Vagina (tissue), 2 donors: ENCODE measurements at places on chromosomes 6 and 20. TPM values are rescaled to one million over a fixed set of nuclear protein-coding genes. Genes with fewer than 3 reads are reported as not detected.

DNA sequence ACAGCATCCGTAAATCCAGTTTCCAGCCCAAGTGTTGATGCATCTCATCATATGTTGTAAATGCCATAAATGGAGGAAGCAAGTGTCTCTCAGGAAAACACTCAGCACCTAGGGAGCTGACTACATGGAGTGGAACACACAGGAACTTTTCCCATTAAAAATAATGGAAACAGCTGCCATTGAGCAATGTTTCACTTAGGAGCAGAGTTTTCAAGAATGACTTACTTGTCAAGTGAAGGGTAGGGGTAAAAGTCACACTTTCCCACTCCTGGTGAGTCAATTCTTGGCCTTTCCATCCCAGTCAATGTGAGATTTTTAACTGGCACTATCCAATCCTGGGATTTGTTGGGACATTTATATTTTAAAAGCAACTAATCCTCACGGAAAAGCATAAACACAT, 119.4 kb upstream of the ASF1A start:
- DNase-seq, result no peak

The MYH7B gene
- total RNA-seq, result under 0.01 TPM

DNA sequence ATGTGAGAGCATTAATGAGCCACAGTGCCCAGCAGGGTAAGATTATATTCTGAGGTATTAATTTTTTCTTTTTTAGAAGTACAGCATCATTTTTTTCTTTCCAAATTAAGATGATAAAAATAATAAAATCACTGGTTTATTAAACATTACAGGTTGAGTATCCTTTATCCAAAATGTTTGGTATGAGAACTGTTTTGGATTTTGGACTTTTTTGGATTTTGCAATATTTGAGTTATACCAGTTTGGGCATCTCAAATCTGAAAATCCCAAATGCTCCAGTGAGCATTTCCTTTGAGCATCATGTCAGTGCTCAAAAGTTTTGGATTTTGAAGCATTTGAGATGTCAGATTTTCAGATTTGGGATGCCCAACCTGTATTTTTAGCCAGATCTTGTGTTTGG, 44.4 kb downstream of the ENPP1 start:
- DNase-seq, result no peak

DNA sequence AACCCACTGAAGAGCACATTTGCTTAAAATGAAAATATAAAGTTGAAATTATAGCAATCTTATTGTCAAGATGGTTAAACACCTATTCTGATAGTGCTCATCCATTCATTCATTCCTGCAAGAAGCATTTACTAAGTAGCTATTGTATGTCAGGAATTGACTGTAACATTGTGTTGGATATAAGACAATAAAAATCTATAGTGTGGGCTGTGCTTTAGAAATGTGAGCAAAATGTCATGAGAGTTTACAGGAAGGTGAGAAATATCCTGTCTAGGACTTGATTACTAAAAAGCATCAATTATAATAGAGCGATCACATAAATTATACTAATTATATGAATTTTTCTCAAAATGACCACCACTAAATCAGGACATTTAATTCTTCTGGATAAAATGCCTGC, 123.0 kb downstream of the HAO1 start:
- no peak for DNase-seq

The LTA gene
- total RNA-seq, result not detected

GRCh38 chr20:19701429-19701828, 56.6 kb upstream of the RIN2 start:
- no peak for DNase-seq

DNA sequence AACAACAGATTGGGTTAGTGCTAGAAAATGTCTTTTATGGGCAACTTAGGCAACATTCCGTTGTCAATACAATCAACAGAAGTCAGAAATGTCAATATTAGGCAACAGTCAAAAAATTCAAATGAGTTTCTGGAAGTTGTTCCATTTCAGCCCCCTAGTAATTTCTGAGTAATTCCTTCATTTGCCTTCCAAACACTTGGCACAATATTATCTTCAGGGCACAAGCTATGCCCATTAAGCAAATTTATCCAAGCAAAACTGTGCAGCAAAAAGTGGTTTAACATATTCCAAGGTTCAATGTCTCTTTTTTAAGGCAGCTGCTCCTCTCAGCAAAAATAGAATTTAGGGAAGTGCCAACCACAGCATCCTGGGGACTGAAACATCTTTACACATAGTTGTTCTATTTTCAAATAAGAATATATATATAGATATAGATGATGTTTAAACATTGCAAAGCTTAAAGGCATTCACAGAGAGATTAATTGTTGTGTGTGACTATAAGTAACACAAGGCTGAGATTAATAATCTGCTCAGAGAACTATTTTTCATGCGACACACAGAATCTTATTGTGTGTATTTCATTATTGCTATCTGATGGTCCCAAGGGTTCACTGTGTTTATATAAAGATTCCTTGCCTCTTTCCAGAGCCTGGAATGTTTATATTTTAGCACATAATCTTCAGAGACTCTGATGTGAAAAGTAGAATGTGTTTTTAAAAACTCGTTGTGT, 75.2 kb upstream of the ADTRP start:
- DNase-seq, result no peak

- DNase-seq, result no peak
Observed at GRCh38 chr20:35643045-35643444, 21.7 kb downstream of the CPNE1 start.

GRCh38 chr6:166023273-166023989, 144.2 kb downstream of the TBXT start:
- DNase-seq, result no peak

The CST9 gene
- total RNA-seq, result not detected

GRCh38 chr6:141736104-141736503, 396.6 kb upstream of the GJE1 start:
- DNase-seq, result no peak

- no peak for DNase-seq
Observed at GRCh38 chr6:30171677-30172471, 8.5 kb downstream of the TRIM15 start.

DNA sequence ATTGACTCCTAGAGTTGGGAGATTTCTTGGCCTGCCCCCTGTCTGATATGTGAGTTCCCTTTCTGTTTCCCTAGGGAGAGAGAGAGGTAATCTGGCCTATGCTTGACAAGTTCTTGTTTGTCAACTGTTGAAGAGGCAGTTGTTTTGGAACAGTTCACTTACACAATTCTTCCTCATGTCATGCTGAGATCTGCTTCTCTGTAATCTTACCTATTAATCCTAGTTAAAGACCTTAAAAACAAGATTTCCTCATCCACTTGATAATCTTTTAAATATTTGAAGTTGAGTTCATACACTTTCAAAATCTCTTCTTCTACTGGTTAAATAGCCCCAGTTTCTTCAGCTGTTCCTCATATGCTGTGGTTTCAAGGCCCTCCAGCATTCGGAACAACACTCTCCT, 89.9 kb downstream of the FIG4 start:
- no peak for DNase-seq

- no peak for DNase-seq
Observed at GRCh38 chr6:70258483-70258882, 44.4 kb downstream of the COL9A1 start.

- DNase-seq, result no peak
Observed at GRCh38 chr6:142695016-142695415, 250.0 kb downstream of the HIVEP2 start.

DNA sequence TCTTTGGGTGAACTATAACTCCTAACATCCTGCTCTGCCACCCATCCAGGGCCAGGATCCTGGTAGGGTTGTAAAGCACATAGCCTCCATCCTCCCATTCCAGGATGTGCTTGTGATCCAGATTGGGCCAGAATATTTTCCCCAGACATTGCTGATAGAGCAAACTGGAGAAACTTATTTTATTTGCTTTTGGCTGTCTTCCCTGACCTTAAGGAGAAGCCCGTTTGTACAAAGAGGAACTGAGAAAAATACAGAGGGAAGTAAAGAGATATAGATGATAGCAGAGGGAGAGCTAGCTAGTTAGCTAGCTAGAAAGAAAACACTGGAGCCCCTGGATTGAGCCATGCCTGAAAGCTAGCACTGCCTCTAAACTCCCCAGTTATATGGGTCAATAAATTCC, 9.0 kb upstream of the HDAC2 start:
- no peak for DNase-seq

The HLA-DOB gene
- 2.7 TPM for total RNA-seq

DNA sequence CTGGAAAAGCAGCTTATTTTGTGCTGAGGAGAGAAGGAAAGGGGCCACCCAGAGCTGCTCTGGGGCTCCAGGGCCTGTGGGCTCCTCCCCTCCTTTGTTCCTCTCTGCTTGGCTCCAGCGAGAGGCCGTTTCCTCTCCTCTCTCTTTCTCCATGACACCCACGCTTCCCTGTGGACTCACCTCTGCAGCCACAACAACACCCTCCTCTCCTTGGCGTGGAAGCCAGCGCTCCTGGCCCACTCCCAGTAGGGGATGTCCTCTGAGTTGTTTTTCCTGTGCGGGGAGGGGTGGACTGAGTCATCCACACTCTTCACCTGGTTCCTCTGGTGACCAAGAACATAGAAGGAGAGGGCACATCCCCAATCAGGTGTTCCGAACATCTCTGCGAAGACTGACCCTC, 4.9 kb upstream of the CDSN start:
- no peak for DNase-seq

DNA sequence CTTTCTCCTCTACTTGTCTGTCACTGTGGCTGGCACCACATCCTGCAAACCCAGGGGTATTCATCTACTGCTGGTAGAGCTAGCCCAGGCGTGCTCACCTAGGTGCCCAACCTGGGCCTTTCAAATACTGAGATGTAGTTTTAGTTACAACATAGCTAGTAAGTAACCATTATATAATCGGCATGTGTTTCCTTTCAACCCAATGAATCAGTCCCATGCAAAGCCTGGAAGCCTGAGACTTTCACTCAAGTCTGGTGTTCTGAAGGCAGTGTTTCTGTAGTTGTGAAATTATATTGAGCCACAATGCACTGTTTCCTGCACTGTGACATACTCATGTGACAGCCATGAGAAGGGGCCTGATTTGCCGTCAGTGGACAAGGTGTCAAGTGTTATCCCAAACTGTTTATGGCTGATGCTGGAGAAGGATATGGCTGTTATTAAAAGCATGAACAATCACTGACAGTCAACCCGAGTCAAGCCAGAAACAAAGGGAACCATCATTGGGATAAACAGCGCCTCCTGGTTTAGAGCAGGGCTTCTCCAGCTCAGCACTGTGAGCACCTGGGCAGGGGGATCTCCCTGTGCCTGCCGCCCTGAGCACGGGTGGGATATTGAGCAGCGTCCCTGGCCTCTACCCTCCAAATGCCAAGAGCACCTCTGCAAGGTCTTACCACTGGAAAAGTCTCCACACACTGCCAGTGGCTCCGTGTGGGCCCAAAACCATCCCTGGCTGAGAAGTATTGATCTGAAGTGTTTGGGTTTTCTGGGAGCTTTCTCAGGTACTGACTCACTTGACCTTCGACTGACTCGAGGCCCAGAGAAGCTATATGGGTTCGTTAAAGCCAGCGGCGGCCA, 1.6 kb downstream of the PSMA7 start:
- DNase-seq, result no peak

DNA sequence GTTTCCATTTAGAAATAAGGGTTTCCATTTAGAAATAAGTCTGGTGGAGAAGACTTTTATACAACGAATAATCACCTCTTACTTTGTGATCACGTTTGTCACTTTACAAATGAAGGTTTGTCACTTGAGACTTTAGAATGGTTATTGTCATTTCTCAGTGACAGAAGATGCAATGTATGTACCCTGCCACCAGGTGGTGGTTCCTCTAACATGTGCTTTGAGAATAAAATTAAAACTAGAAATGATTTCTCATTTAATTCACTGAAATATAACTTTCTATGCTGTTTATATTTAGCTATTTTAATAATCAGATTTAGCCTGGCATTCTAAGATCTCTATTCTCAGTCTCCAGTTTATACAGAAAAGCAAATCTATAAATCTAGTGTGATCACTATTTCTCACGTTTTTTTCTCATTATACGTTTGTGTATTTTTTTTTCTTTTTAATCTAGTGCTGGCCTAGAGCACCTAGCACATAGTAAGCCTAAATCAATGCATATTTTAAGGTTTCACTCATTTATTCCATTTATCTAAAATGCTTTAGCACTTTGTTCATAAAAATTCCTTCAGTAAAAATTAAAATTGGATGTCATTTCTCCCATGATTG, 57.4 kb upstream of the TFAP2D start:
- DNase-seq, result no peak

The SAMD3 gene
- total RNA-seq, result 7.6 TPM

DNA sequence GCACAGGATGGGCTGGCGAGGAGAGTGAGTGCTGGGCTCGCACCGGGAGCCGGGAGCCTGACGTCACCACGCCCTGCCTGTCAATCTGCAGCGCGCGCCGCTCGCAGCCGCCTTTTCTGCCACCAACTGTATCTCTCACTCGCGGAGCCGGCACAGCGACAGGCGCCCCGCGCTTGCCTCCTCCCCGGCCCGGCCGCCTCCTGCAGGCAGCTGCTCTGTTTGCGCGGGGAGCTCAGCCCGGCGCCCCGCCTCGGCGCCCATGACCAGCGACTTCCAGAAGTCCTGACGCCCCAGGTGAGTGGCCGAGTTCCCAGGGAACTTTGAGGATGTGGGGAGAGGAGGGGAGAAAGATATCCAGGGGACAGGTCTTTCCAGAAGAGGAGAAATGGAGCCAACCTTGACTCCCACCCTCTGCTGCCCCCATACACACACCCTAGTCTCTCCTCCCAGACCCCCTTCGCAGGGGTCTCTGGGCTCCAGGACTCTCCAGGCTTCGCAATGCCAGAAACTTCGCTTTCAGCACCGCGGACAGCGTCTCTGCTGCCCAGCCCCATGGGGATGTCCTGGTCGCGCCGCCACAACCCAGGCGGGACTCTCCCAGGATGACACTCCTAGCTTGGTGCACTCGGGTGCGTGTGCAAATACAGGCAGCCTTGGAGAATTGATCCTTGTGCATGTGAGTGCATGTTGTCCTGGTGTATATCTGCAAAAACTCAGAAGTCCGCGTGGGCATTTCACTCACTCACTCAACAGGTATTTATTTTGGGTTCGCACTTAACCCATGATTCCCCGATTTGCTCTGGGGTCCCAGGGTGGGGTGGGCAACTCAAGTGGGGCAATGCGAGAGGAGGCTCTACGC, at the start of gene GPR6:
GPR6 (plus strand) TSS at position 138 of the 859 bp plus-strand sequence. CDS start 802 bp downstream, outside the sequence.
- no peak for DNase-seq

DNA sequence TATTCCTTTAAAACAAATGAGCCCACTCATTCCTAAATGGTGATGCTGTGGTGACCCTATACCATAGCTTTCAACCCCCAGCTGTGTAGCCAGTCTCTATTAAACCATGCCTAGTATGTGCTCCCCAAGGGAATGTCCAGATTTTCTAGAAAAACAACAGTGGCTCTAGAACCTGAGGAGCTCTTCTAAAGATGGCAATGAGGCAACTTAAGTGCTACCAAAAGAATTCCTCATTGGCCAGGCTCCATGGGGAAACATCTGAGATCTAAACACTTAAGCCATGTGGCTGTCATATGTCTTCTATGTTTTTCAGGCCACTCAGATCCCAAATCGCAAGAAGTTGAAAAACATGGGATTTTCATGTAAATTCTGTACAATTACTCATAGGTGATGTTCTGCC, 191.0 kb downstream of the TPBG start:
- DNase-seq, result no peak

DNA sequence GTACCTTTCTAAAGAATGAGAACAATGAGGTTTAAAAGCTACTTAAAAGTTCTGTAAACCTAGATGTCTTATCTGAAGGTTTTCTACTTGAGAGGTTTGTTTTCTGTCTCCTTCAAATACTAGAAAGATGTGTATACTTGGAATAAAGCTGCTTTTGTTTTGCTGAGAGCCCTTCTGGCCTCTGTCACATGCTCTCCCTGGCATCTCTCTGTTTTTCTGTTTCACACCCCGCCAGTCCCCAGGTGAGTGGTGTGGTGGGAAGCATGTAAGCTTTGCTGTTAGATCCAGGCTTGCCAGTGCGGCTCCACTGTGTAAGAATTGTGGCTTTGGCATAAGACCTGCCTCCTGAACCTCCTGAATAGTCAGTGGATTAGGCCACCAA, 56.8 kb downstream of the SNX9 start:
- no peak for DNase-seq
